Kasumi-1 (cell line): ENCODE measurements at places on chromosomes 6 and 20.

- DNase-seq: no peak
Measured at GRCh38 chr6:51300510-51300909, 481.8 kb downstream of the TFAP2B start.

- no peak for DNase-seq
Measured at GRCh38 chr6:40138273-40138720, 204.0 kb upstream of the MOCS1 start.

DNA sequence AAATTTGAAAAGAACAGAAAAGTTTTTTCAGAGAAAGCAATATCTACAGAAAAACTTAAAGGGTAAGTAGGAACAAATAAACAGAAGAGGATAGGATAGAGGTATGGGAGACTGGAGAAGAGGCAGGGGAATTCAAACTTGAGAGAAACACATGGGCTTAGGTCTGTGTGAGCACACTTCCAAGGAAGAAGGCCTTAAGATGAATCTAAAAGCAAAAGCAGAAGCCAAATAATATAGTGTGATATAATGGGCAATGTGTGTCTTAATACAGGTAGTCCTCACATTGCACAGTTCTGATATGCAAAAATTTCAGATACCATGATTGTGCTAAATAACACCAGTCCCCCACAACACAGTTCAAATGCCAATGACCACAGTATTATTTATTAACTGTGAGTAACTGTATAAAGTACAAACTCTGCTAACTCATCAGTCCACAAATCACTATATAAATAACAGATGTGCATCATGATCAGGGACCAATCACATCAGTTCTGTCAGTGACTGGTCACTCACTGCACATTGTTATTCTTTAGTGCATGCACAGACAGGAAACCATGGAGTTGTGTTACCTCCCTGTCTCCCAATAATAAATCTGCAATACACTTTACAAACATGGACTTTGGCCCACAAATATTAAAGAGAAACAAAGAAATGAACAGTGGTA, 18.6 kb downstream of the SNX14 start:
- DNase-seq: no peak

DNA sequence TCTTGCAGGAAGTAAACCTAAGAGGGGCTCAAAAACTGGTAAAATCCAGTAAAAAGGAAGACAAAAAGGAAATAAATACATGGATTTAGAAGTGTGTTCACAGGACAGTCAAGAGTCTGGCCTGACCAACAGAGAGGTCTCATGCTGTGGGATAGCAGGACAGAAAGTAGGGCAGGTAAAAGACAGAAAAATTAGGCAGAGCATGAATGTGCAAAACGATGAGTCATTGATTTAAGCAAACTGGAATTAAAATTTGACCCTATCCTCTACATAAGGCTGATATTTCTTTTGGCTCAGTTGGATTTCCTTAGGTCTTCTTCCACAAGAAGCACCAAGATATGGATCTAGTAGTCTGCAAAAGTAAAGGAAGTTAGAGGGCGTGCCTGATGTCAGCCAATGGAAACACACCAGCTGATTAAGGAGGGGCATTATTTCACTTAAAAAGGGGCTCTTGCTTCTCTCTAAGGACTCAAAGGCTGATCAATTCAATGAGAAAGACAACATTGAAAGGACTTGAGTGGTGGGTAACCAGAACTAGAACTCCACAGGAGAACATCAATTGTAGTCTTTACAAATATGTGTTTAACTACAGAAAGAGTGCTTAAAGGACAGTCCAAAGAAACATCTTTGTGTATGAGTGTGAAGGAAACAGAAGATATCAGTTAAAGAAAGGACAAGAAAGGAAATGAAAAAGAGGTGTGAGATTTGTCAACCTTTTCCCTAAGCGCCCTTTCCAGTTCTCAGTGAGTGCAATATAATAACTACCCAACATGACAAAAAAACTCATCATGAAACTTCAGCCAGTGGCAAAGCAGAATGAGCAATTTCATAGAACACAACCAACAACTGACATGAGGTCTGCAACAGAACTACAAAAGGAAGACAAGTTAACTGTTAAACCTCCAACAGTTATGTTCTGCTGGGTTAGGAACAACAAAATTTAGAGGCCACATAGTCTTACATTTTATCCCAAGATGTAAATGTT, 19.4 kb upstream of the MYB start:
- DNase-seq: no peak

- no peak for DNase-seq
Measured at GRCh38 chr20:23544133-23544532, 24.2 kb downstream of the CST9L start.

- no peak for DNase-seq
Measured at GRCh38 chr20:49462626-49463025, 19.8 kb downstream of the KCNB1 start.

GRCh38 chr6:170200458-170200891, 90.4 kb downstream of the DLL1 start:
- DNase-seq: no peak

GRCh38 chr6:1502041-1502440, 107.7 kb upstream of the FOXC1 start:
- no peak for DNase-seq

GRCh38 chr20:38196076-38196475, 31.0 kb upstream of the TGM2 start:
- DNase-seq: no peak

DNA sequence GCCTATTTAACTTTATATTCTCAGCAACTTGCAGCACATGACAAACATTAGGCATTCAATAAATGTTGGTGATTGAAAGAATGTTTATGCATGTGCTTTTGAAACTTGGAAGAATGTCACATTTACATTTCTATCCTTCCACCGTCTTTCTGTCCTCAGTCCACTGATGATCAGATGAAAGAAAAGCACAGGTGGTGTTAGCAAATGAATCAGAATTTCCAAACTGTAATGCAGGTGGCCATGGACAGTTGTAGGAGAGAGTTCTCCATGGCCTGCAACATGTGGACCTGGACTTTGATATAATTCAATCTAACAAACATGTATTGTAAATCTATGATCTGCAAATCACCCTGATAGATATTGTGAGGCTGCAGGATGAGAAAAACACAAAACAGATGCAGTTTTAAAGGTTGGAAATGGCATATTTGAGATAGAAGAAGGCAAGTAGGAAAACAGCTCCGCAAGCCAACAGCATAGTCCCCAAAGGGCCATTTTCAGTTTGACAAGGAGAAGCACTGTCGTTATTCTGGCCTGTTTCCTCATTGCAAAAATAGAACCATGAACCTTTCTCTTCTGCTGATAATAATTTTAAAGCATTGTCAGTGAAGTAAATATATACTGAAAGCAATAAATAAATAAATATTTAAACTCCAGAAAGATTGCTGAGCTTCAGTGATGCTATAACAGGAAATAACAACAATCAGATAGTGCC, 119.4 kb downstream of the AIG1 start:
- DNase-seq: no peak

DNA sequence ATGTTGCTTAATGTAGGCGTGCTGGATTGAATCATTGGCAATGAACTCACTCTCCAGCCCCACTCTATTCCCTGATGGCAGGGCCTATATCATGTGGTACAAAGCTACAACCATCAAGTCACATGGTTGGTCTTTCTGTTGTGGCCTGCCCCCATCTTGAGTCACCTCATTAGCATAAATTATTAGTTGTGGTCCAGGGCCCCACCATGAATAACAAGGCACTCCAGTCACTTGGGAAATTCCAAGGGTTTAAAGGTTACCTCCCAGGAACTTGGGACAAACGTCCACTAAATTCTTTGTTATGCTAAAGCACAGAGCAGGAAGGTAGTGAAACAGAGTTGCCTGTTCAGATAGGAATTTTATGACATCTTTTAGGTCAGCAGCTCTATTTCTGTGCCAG, 193.7 kb downstream of the SLC35F1 start:
- no peak for DNase-seq

DNA sequence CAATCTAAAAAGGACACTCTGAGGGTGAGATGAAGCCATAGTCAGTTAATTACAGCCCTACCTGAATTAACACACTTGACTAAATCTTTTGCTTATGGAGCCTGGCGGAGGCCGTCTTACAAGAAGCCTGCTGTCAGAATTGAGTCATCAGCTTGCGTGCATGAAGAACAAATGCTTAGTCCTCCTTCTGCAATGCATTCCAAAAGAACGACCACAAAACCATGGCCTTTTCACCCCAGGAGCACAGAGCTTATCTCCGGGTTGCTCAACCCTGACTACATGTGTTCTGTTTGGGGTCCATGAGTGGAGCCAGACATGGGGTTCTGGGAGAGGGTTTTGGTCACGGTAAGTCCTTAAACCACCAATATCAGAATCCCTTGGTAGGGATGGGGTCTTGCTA, 318.1 kb downstream of the CLIC5 start:
- no peak for DNase-seq

DNA sequence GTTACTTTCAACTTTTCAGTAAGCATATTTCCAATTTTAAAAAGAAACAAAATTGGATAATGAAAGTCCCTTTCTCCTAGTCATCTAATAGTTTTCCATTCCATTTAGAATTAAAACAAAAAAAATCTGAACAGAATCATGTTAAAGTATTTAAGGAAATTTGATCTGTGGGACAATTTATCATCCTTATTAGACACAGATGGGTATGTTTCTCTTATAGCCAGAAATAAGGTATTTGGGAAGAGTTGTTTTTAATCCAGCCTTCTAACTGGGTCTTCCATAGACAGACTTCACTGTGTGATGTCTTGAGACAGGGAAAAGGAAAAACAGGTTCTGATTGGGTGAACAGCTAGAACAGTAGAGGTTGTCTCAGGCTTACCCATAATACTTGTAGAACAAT, 39.5 kb upstream of the STXBP5 start:
- no peak for DNase-seq

GRCh38 chr20:13274275-13274861, 53.3 kb downstream of the ISM1 start:
- DNase-seq: no peak

- no peak for DNase-seq
Measured at GRCh38 chr6:127013865-127014264, 104.6 kb upstream of the RSPO3 start.

DNA sequence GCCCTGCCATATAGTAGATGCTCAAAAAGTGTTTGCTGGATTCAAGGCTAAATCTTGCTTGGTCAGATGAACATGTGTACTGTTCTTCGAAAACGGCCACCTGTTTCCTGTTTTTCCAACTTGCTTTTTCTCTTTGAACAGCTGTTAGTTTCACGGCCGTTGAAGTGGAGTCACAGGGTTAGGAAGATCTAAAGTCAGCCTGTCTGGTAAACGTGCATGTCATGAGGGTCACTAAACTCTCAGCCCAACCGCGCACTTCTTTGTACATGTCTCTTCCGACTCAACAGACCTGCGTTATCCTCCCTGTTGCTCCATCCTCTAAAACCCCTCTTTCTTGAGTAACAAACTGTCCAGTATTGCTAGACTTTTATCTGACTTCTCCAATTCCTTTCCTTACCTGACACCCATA, 93.2 kb upstream of the MAN1A1 start:
- DNase-seq: peak; percentile 58

GRCh38 chr20:1635291-1635979, 15.6 kb upstream of the SIRPB1 start:
- no peak for DNase-seq
